ENCODE measurements at places on chromosomes 4 and X. TPM values are rescaled to one million over a fixed set of nuclear protein-coding genes. Genes with fewer than 3 reads are reported as not detected.

TMSB15B gene
- total RNA-seq: 1.3 TPM

GRCh38 chr4:103244251-103244650 lies 46.1 kb upstream of the CENPE start:
- no peak for DNase-seq

DNA sequence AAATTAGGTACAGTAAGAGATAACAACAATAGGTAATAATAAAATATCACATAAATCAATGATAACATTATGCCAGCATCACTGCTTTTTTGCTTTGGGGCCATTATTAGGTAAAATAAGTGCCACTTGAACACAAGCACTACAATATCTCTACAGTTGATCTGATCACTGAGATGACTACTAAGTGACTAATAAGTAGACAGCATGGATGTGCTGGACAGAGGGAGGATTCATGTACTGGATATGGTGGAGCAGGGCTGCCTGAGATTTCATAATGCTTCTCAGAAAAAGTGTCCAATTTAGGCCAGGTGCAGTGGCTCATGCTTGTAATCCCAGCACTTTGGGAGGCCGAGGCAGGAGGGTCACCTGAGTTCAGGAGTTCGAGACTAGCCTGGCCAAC lies 137.8 kb upstream of the IL1RAPL2 start:
- DNase-seq: no peak

GRCh38 chr4:106691749-106692148 lies 323.2 kb upstream of the GIMD1 start:
- no peak for DNase-seq

- no peak for DNase-seq
Observed at GRCh38 chr4:113080050-113080449, 30.6 kb downstream of the ANK2 start.

DNA sequence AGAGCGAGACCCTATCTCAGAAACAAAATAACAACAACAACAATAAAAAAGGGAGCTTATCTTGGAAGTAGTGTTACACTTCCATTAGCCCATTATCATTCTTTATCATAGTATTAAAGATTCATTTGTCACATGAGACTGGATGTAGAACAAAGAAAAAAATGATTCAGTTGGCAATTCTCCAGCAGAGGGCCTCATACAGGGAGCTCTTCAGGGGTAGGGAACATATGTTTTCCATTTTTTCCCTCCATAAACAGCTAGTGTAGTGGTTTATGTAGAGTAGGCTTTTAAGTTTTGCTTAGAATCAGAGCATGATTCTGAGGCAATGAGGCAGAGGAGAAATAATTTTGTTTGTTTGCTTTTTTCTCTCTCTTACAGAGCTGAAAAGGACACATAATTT lies 5.8 kb downstream of the CPE start:
- DNase-seq: no peak

- DNase-seq: peak; percentile 61
Observed at GRCh38 chr4:168604496-168605373, 107.9 kb downstream of the PALLD start.

GRCh38 chr4:129377131-129377845 lies 281.3 kb downstream of the C4orf33 start:
- DNase-seq: no peak

DNA sequence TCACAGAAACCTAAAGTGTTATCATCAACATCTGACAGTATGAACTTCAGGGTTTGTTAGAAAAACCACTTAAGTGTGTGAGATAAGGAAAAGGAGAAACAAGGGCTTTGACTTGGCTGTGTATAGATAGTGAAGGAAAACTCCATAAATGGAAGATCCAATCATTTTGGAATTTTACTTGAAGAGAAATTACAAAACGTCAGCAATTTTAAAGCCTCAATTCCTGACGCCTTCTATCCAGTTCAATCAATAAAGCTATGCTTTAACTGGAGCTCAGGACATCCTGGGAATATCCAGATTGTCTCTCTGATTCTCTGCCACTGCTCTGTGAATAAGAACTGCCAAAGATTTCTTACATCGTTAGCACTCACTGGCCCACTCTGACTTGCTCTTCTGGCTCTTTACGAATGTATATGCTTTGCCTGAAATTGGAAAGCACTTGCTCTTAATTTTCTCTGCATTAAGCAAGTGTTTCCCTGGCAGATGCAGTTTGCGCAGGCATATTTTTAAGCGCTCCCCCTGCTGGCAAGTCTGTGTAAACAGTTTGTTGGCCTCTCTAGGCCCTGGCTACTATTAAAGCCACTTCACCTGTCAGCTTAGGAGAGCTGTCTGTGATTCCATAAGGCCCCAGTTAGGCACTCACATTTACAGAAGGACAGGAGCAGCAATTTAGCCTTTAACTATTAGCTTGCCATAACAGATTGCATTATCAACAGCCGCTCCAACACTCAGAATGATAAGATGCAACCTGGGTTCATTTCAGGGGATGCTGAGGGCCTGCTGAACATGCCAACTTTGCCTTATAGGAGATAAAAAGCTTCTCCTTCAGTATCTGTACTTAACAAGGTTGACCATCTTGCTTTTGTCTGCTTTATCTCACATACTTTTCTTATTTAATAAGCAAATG lies 251.4 kb upstream of the DDX53 start:
- peak; percentile 27 for DNase-seq

GRCh38 chr4:109629775-109630174 lies 69.7 kb downstream of the MCUB start:
- DNase-seq: no peak

GRCh38 chr4:68299492-68300457 lies 50.1 kb downstream of the YTHDC1 start:
- DNase-seq: no peak

DNA sequence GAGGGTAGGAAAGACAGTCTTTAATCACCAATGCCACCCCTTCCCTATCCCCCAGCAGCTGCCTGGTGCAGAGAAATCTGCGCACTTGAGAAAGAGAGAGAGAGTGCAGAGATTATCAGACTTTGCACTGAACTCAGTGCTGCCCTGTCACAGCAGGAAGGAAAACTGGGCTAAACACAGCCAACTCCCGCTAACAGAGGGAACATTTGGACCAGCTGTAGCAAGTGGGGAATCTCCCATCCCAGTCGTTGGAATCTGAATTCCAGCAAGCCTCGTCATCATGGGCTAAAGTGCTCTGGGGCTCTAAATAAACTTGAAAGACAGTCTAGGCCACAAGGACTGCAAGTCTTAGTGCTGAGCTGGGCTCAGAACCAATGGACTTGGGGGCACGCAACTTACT lies 168.7 kb downstream of the DLG3 start:
- DNase-seq: no peak

EOLA2 gene
- 11.8 TPM for total RNA-seq

DNA sequence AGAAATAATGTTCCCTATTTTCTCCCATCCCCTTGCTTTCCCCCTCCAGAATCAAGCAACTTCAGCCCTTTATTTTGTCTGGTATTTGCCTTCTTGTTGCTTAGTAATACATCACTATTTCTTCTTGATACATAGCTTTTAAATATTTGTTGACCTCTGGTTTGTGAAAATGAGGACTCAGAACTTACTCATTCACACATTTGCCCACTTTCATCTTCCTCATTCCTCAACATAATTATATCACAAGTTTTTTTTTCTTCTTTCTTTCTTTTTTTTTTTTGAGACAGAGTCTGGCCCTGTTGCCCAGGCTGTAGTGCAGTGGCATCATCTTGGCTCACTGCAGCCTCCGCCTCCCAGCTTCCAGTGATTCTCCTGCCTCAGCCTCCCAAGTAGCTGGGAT lies 28.9 kb upstream of the NDUFC1 start:
- no peak for DNase-seq

GRCh38 chr4:100754751-100755150 lies 236.9 kb upstream of the EMCN start:
- no peak for DNase-seq

GRCh38 chrX:66553973-66554372 lies 84.9 kb downstream of the EDA2R start:
- DNase-seq: no peak

DNA sequence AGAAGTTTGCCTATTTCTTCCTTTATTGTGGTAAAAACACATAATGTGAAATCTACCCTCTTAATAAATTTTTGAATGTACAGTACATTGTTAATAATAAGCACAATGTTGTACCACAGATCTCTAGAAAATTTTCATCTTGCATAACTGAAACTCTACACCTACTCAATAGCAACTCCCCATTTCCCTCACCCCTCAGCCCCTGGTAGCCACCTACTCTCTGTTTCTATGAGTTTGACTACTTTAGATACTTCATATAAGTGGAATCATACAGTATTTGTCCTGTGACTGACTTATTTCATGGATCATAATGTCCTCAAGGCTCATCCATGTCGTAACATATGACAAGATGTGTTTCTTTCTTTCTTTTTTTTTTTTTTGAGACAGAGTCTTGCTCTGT lies 446.4 kb downstream of the RPA4 start:
- DNase-seq: no peak

TEX13D gene
- not detected for total RNA-seq

DNA sequence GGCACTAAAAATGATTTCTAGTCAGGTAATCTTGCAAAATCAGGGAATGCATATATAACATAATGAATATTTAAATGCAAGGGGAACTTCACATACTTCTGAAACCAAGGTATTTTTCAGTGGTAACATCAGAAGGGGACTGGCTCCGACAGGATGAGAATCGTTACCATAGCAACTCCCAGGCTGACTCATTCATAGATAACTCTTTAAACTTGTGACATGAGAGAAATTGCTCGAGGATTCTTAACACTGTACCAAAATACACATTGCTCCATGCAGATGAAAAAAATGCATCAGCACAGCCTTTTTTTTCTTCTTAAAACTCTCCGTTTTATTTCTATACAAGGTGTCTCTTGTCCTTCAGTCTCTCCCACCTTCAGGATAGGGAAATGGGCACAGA lies 114.3 kb downstream of the GABRB1 start:
- no peak for DNase-seq

TSPAN6 gene
- total RNA-seq: 27.4 TPM

OPN1LW gene
- not detected for total RNA-seq

S100P gene
- total RNA-seq: not detected

GRCh38 chr4:182582245-182582644 lies 334.9 kb downstream of the DCTD start:
- DNase-seq: no peak

GRCh38 chr4:149113804-149114430 lies 671.7 kb upstream of the NR3C2 start:
- no peak for DNase-seq

CLDN34 gene
- not detected for total RNA-seq

TDO2 gene
- total RNA-seq: not detected

Data from uterus (tissue), 4 donors.